ENCODE measurements at places on chromosomes 6 and 20. TPM values are rescaled to one million over a fixed set of nuclear protein-coding genes. Genes with fewer than 3 reads are reported as not detected.

- no peak for DNase-seq
- peaks cover 6% of the 10 kb centered on the region for H3K4me1 ChIP-seq
- no peak overlapping the region for H3K4me3 ChIP-seq
- no peaks in the 10 kb centered on the region for H3K27me3 ChIP-seq
Measured at GRCh38 chr6:128172752-128173682, 272.2 kb upstream of the THEMIS start.

GRCh38 chr6:74610352-74610751, 595.5 kb downstream of the COL12A1 start:
- H3K27me3 ChIP-seq: no peaks in the 10 kb centered on the region
- no peaks in the 10 kb centered on the region for H3K4me1 ChIP-seq
- no peak for DNase-seq
- no peaks in the 10 kb centered on the region for H3K36me3 ChIP-seq

The SUMO4 gene
- total RNA-seq: 1.3 TPM

- peaks cover 41% of the 10 kb centered on the region for H3K4me1 ChIP-seq
- H3K36me3 ChIP-seq: no peaks in the 10 kb centered on the region
- H3K4me3 ChIP-seq: peak overlapping the region; percentile 35
- DNase-seq: no peak
- peaks cover 42% of the 10 kb centered on the region for H3K27me3 ChIP-seq
- no peak overlapping the region for H3K27ac ChIP-seq
Measured at GRCh38 chr6:93418033-93418407, 1.3 kb downstream of the EPHA7 start.

The CD164 gene
- total RNA-seq: 183 TPM

DNA sequence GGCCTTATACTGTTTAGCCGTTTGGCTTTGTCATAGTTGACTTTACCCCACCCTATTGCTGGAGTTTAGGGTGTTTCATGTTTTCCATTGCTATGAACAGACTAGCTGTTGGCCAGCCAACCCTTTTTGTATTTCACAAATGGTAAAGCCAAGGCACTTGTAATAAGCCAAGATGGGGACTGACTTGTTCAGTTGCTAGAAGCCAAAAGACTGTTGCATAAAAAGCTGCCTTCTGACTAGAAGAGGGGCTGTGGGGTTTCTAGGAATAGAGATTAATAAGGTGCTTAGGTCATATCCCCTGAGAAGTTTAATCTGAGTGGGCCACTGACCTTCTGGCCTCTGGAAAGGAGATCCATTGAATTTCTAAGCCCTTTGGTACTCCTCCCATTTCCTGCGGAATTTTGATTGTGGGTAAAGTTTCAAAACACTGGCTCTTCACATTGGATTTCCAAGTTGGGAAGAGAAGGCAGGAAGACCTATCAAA, 211.1 kb downstream of the PLCB4 start:
- H3K4me1 ChIP-seq: no peaks in the 10 kb centered on the region
- H3K36me3 ChIP-seq: no peaks in the 10 kb centered on the region
- no peak overlapping the region for H3K27ac ChIP-seq

The PTGIS gene
- total RNA-seq: 9.9 TPM

The ZNF322 gene
- 9.3 TPM for total RNA-seq

The ARMC12 gene
- not detected for total RNA-seq

GRCh38 chr6:44219053-44219814, 2.5 kb downstream of the MYMX start:
- H3K4me3 ChIP-seq: peak overlapping the region; percentile 2
- H3K27me3 ChIP-seq: no peaks in the 10 kb centered on the region
- H3K27ac ChIP-seq: peak overlapping the region; percentile 92
- H3K36me3 ChIP-seq: no peaks in the 10 kb centered on the region

The BEND3 gene
- 2.1 TPM for total RNA-seq

The METTL24 gene
- total RNA-seq: 4.0 TPM

GRCh38 chr6:159892053-159892452, 1.3 kb downstream of the MAS1 start:
- H3K4me3 ChIP-seq: no peak overlapping the region
- H3K27ac ChIP-seq: no peak overlapping the region
- H3K27me3 ChIP-seq: no peaks in the 10 kb centered on the region
- DNase-seq: peak; percentile 46
- H3K36me3 ChIP-seq: no peaks in the 10 kb centered on the region

DNA sequence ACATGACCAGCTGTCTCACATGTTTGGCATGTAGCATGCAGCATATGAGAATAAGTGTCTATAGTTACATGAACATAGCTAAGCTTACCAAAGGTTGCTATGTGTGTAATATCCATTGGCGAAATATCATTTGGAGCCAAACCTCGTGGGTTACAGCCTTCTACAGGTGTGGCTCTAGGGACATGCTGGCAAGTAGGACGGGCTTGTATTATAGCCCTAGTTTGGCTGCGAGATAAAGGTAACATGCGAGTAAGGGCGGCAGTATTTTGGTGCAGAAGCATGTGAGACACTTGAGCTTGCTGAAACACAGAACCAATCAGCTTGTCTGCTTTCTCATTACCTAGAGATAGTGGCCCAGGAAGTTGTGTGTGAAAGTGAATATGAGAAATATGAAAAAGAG, 6.5 kb upstream of the ABHD12 start:
- H3K4me1 ChIP-seq: peaks cover 16% of the 10 kb centered on the region
- H3K27ac ChIP-seq: no peak overlapping the region
- H3K4me3 ChIP-seq: no peak overlapping the region
- H3K36me3 ChIP-seq: no peaks in the 10 kb centered on the region

DNA sequence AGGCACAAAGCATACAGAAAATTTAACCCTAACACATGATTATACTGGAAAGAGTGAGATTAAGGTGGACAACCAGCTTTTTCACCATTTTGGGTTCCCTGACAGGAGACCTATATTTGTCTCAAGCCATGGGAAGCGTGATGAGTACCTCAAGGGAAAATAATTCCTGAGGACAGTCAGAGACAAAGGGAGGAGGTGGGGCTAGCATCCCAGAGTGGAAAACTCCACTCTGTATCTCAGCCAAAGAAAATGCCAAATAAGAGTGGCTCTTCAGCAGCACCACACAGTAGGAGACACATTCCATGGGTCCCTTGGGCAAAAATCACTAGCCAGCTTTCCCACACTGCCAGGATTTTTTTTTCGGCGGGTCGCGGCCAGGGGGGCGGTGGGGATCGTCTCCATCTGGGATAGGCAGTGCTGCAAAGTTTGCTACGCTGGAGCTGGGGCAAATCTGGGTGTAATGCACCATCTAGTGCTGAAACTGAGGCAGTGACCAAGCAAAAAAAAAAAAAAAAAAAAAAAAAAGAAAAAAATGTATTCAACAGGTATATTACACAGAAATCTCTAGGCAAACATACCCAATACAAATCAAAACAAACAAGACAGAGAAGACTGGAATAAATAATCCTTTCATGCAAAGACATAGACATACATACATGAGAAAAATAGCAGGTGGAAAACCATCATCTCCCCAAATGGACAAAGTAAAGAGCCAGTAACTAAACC, 77.3 kb upstream of the SLC35F1 start:
- H3K27ac ChIP-seq: no peak overlapping the region
- DNase-seq: peak; percentile 15
- no peak overlapping the region for H3K4me3 ChIP-seq
- no peaks in the 10 kb centered on the region for H3K4me1 ChIP-seq

DNA sequence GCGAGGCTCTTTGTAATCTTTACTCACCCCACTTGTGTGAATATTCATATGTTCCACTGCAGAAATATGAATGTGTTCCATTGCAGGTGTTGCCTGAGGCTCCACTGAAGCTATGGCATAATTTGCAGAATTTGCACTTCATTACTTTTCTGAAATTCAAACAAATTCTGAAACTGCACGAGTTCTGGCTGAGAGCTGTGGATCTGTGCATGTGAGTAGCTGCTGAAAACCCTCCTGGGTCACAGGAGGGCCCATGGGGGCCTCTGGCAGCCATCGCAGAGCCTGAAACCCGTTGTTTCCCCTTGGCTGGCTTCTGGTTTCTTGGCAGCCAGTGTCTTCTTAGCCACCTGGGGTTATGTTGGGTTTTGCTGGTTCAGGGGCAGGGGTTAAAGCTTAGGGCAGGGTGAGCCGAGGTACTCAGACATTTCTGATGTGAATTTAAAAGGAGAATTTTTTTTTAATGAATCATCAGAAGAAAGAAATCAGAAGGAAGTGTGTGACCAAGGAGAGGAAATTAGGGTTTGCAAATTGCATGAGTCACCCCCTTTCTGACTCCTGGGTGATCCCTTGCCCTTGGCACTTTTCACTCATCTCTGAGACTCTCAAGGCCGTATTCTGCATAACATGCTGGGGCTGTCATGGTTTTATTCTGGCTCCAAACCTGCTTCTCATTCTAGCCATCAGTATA, 40.6 kb downstream of the TOX2 start:
- H3K27ac ChIP-seq: no peak overlapping the region
- no peaks in the 10 kb centered on the region for H3K36me3 ChIP-seq
- peaks cover 18% of the 10 kb centered on the region for H3K4me1 ChIP-seq

- H3K27me3 ChIP-seq: no peaks in the 10 kb centered on the region
- DNase-seq: no peak
- no peak overlapping the region for H3K27ac ChIP-seq
- H3K36me3 ChIP-seq: no peaks in the 10 kb centered on the region
- no peak overlapping the region for H3K4me3 ChIP-seq
Measured at GRCh38 chr6:169807229-169807628, 55.8 kb downstream of the ERMARD start.

- peaks cover 2% of the 10 kb centered on the region for H3K36me3 ChIP-seq
- no peak overlapping the region for H3K27ac ChIP-seq
- no peak for DNase-seq
- H3K4me1 ChIP-seq: peaks cover 36% of the 10 kb centered on the region
- H3K4me3 ChIP-seq: peak overlapping the region; percentile 59
Measured at GRCh38 chr20:50959543-50960126, 1.0 kb downstream of the MOCS3 start.

The MEI4 gene
- total RNA-seq: 2.1 TPM

DNA sequence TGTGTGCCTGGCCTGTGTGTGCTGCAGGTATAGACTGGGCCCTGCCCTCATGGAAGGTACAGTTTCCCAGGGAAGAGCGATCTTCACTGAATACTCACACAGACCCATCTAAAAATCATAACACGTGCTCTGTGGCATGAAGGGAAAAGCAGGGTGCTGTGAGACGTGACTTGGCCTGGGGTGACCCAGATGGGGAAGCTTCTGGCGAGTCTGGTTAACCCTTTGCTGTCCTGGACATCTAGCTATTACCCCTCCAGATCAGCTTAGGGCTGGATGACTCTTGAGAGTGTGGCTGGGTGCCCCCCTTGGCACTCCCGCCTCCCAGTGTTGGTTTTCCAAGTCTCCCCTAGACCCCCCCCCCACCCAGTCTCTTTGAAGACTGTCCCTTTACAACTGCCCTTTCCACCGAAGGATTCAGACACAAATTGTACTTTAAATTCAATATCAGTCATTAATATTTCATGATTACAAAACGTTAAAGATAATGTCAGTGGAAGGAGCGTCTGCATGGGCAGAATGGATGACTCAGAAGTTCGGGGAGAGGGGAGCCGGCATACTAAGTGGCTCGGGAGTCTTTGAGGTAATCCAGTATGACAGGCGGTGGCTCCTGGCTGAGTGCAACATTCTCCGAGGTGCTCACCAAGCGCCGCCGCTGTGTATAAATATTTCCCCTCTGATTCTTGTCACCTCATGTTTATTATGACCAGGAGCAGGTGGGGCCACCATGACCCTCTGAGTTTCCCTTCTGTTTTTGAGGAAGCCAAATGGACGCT, 77.3 kb downstream of the CD40 start:
- no peaks in the 10 kb centered on the region for H3K27me3 ChIP-seq
- H3K4me1 ChIP-seq: no peaks in the 10 kb centered on the region
- H3K4me3 ChIP-seq: no peak overlapping the region
- H3K27ac ChIP-seq: no peak overlapping the region

DNA sequence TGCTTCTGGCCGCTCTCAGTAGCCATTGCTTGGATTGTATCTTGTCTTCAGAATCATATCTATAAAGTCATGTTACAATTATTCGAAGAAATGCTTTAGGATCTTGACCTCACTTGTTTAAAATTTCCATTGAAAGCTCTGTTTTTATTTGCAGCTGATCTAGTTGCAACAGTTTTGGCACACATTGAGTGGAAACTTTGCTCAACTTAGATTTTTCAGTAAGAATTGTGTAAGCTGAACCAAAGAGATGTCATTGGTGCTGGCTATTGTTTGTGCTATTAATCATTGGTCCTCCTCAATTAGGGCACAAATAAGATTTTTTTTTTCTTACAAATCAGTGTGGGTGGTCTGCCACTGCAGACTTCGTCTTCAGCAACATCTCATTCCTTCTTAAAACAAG, 649.2 kb downstream of the MMUT start:
- H3K4me3 ChIP-seq: no peak overlapping the region
- no peaks in the 10 kb centered on the region for H3K4me1 ChIP-seq
- H3K36me3 ChIP-seq: no peaks in the 10 kb centered on the region
- H3K27ac ChIP-seq: no peak overlapping the region
- no peaks in the 10 kb centered on the region for H3K27me3 ChIP-seq

- H3K27me3 ChIP-seq: no peaks in the 10 kb centered on the region
- no peak overlapping the region for H3K27ac ChIP-seq
- no peaks in the 10 kb centered on the region for H3K36me3 ChIP-seq
- H3K4me1 ChIP-seq: no peaks in the 10 kb centered on the region
- DNase-seq: no peak
Measured at GRCh38 chr6:139081471-139081870, 52.9 kb downstream of the ABRACL start.

The GPSM3 gene
- 6.0 TPM for total RNA-seq

DNA sequence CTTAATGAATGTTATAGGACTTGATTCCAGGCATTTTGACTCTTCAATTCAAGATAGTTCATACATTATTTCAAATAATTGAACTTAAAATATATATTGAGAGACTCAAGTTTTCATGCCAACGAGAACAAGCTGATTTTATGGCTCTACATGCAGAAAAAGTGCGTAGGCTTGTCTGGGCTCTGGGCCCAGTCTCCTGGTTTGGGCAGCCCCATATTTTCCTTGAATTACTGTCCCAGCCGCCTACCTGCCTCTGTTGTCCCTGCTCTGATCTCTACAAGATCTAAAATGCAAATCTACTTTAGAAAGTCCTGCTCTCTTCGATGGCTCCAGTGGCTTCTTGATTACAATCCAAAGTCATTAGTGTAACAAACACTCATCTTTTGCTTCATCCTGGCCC, 537.4 kb upstream of the CHD6 start:
- no peaks in the 10 kb centered on the region for H3K4me1 ChIP-seq
- H3K4me3 ChIP-seq: no peak overlapping the region
- H3K36me3 ChIP-seq: no peaks in the 10 kb centered on the region
- no peak for DNase-seq
- H3K27me3 ChIP-seq: no peaks in the 10 kb centered on the region
